ENCODE measurements at places on chromosomes 3 and 15.

DNA sequence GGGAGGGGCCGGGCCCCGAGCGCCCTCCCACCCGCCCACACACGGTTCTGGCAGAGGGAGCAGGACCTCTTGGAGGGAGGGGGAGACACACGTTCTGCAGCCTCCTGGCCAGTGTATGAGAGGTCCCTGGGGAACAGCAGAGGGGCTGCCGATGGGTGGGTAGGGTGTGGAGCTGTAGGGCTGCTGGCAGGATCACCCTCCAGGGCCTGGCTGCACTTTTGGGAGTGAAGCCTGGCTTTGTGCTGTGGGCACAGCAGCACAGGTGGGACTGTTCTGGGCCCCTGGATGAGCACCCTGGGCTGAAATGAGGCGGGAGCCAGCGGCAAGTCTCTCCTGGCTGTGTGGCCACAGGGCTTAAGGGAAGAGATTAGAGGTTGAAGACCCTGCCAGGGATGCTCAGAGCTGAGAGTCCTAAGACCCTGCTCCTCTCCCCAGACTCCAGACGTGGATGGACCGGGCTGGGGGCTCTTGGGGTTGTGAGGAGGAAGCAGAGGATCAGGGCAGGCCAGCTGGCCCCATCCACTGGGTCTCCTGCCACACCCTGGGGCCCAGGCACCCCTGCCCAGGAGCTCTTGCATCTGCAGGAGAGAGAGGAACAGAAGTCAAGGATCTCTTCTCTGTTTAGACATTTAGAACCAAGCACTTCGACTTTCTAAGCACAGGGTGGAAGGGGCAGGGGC, 45.2 kb downstream of the RGMA start:
- DNase-seq: no peak

GRCh38 chr3:44954962-44955361, 21.0 kb downstream of the ZDHHC3 start:
- no peak for DNase-seq

DNA sequence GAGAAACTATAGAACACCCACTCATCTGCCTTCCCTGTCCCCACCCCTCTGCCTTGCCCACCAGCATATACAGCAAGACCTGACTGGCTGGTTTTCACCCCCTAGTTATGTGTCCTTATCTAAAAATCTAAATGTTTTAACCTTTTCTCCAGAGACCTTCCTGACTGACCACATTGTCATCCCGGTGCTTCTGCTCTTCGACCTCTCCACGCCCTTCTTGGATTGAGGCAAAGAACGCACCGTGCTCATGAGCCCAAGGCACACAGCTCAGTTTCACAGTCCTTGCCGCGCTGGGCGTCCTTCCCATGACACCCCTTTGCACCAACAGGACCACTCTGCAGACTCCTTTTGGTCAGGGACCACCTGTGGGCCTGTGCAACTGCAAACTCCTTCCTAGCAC, 62.7 kb downstream of the B3GNT5 start:
- no peak for DNase-seq

DNA sequence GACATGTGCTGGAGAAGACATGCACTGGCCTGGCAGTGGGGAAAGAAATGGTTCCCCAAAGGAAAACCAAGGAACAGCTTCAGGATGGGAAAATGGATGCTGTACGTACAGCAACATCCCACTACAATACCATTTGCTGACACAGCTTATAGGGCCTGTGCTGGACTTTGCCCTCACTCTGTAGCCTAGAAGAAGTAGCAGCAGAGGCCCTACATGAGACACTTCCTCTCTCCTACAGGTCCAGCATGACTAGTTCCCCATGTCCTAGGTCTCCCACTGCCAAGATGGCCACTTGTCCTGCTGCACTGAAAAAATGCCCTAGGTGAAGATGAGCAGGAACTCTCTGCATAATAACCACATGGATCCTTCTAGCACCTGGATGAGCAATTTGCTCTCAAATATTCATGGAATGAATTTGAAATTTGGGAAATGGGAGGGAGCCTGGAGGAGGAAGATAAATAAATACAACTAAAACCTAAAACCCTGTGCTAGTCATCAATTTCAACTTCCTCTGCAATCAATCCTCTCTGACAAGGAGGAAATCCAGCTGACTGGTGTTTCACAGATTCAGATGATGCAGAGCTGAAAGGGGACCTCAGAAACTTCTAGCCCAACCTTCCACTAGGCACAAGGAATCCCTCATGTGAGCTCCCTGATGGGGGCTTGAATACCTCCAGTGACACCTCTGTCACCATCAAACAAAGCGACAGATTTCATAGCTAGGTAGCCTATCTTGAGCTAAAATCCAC, 514.3 kb upstream of the PPP2R3A start:
- no peak for DNase-seq

GRCh38 chr3:43477600-43477999, 144.2 kb downstream of the ANO10 start:
- DNase-seq: no peak
